ENCODE measurements at places on chromosomes 7 and 10.

DNA sequence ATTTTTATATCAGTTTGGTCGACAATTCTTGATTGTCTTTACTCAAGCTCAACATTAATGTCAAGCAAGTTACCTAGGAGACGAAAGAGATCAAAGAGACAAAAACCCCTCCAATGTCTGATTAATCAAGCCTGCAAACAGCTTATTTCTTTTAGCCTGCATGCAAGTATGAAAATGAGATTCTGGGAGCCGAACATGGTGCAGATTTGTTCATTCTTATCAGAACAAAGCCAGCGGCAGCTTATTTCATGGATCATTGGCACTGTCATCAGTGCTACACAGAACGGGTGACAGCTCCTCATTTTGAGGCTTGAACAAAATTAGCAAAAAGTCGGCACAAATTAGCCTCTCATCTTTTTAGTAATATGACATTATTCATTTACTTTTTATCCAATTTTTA, 26.5 kb downstream of the FAM204A start:
- DNase-seq: no peak

GRCh38 chr10:89304446-89304845, 2.6 kb downstream of the IFIT2 start:
- DNase-seq: no peak

DNA sequence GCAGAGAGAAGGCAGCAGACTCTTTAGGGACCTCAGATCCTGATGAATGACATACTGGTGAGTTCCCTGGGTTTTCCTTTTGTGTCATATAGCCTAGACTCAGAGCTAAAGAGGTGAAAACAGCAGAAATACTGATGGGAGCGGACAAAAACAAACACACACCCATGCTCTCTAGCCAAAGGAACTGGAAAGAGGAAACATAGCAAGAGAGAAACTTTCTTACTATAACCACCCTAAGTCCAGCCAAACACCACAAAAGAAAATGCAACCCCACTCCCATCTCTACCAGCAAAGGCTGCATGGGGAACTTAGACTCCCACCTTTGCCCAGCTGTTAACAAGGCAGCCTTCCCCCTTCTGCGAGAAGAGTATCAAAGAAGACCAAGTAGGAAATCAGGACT, 16.3 kb downstream of the GSAP start:
- no peak for DNase-seq

- DNase-seq: no peak
Measured at GRCh38 chr7:10474048-10474447, 499.6 kb upstream of the PHF14 start.

- DNase-seq: no peak
Measured at GRCh38 chr10:51530541-51530940, 168.9 kb downstream of the CSTF2T start.

DNA sequence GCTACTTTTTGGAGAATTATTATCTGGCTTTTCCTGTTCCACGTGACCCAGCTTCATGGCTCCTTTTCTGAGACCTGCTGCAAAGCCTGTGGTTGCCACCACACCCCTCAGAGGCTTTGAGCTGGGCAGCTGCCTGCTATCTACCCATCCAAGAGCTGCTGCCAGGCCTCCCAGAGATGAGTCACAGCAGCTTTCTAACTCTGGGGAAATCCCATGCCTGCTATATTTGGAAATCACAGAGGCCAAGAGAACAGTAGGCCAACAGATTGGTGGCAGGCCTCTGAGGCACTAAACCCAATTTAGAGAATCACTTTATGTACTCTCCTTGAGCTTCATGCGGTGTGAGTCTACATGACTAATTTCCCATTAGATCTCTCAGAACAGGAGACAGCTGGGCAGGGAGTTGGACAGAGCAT, 35.2 kb downstream of the SGCE start:
- DNase-seq: no peak

- no peak for DNase-seq
Measured at GRCh38 chr7:127997226-127997922, 33.9 kb downstream of the LRRC4 start.

- DNase-seq: no peak
Measured at GRCh38 chr10:69734416-69734796, 67.3 kb upstream of the COL13A1 start.

GRCh38 chr10:109831846-109832245, 91.5 kb downstream of the XPNPEP1 start:
- DNase-seq: no peak

DNA sequence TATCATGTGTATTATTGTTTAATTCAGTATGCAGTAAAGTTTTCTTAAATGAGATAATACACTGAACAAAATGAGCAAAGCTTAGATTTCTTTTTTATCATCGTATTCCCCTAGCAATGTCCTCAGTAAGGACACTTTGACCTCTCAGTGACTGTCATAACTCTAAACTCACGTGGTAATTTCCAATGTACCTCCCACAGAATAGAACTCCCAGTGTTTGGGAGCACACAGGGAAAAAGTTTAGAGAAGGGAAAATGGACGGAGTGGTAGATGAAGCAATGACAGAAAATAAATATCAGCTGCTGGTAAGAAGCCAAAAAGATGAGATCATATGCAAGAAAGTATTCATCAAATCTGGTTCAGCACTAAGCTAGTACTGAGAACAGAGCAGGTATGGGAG, 758.6 kb upstream of the KCND2 start:
- no peak for DNase-seq

DNA sequence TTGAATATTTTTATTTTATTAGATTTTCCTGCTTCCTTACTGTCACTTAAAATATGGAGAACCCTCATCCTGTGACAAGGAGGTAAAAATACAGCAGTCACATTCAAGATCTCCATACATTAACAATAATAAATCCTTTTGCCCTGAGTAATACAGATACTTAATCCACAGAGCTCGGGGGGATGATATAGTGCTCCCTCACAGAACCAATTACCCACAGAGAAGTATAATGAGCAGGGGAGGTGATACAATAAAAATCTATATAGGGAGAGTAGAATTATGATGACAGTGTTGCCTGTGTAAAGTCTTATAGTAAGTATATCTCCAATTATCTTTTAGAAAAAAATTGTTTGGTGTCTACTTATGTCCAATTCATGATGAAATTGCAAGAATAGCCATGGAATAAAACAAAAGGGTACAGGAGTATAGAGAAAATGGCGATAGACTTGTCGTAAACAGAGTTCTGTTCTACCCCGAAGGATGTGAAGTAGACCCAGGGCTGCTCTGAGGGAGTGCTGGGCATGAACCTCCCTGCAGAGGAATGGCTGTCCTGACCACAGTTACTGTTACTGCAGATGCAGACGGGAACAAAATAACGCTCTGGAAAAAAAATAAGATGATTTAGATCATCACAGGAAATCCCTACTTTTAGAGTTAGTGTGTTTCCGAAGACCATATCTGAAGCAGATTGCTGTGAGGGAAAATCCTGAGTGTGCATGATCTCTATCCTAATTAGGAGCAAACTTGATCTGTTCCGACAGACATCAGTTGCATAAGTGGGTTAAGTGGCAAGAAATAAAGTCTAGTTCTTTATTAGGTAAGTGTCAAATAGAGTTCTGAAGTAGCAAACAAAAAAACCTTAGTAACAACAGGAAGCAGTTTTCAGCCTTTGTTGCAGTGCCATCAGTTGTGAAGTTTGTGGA, 123.7 kb downstream of the KAT6B start:
- no peak for DNase-seq

DNA sequence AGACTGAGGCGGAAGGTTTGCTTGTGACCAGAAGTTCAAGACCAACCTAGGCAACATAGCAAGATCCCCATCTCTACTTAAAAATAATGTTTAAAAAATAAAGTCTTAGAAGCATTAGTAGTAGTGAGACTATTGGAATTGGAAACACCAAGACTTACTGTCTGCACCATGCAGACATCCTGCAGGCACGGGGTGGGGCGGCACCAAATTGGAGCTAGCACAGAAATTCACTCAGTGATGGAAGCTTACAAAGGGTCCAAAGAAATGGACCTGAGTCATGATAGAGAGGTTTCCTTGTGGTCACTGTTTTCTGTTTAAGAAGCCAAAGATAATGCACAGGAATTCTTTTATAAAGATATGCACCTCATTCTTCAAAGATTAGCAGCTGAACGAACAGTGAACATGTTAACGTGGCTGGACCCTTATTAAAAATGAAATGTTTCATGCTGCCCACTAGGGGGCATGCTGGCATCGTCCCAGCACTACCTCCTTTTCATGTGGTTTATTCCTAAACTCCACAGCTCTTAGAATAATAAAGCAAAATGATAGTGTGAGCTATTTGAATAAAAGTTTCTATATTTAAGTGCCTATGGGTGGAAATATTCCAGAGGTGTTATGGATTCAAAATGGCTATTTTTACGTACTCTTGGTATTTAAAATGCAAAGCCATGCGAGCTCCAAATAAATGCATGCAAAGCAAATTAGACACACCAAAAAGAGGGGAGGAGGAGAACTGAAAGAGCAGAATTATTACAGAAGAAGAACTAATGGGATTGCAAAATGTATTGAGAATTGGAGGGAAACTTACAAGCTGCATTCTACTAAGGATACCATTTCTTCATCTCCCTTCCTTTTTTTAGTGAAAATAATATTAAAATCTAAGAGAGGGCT, 28.6 kb downstream of the PDSS1 start:
- DNase-seq: no peak

DNA sequence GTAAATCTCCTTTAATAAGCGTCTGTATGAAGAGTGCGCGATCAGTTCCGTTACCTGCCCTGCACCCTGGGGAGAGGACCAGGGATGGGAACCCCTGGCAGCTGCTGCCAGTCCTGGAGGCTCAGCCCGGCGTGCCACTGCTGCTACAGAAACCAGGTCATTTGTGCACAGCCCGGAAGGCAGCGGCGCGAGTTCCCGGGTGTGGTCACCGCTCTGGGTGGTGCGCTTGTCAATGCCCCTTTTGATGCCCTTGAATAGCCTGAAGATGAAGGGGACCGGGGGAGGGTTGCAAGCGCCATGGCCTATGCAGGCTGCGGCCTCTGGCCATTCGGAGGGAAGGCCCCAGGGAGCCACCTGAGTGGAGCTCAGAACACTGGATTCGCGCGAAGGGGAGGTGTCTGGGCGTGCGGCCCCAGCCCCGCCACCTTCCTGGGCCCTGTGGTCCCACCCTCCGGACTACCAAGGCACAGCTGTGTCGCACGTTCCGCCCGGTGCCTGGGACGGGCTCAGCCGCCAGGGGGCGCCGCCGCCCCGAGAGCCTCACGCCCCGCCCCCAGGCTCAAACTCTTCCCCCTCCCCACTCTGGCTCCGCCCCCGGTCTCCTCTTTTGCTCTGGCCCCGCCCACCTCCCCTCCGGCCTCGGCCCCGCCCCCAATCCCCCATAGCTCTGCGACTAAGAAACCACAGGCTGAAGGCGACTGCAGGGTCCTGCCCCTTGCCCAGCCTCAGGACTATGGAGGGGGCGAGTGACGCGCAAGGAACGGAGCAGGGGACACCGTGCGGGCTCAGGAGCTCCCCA, 16.5 kb downstream of the AP5Z1 start:
- peak; percentile 83 for DNase-seq

GRCh38 chr10:48215486-48216203, 58.9 kb downstream of the FRMPD2 start:
- peak; percentile 34 for DNase-seq

GRCh38 chr7:148699024-148699781, 500 bp downstream of the CUL1 start:
- no peak for DNase-seq

GRCh38 chr10:84605802-84606201, 277.4 kb downstream of the CCSER2 start:
- DNase-seq: no peak

DNA sequence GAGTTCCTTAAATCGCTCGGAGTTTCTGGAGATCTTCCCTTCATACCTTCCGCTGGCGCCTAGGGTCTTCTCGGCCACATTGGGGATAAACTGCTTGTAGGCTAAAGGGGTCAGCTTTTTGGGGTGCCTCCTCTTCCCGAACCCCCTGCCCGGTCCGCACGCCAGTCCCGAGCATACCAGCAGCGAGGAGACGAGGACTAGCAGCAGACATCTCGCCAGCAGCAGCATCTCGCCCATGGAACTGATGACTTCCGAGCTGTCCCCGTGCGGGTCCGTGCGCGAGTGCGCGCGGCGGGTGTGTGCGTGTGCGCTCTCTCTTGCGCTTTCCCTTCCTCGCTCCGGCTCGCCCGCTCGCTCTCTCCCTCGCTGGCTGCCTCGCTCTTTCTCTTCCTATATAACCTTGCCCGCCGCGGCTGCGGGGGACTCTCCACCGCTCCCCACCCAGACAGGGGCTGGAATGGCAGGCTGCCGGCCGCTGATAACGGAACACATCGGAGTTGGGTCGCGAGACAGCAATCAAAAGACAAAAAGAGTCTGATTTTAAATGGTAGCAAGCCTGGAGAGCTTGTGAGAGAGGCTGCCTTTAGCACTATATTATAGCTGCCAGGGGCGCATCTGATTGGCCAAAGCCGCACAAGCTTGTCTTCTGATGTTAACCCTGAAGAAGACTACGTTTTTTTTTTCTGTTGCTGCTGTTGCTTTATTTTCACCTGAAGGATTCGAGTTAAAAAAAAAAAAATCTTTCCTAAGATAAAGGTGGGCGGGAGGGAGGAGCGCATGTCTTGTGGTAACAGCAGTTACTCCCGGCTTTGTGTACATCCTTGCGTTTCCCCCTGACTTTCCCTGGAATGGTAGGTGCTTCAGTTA, at the start of gene SHH:
Gene SHH (minus strand): TSS at position 569 of the 867 bp plus-strand sequence. CDS start 341 bp downstream, at position 228.
- DNase-seq: no peak

GRCh38 chr10:121232494-121232893, 365.8 kb downstream of the FGFR2 start:
- no peak for DNase-seq

GRCh38 chr7:30963842-30964241, at the start of gene GHRHR:
GHRHR (plus strand) TSS chr7:30963953; CDS start chr7:30964069, 116 bp downstream.
- DNase-seq: no peak

GRCh38 chr7:158362001-158362400, 225.6 kb downstream of the PTPRN2 start:
- DNase-seq: peak; percentile 28

DNA sequence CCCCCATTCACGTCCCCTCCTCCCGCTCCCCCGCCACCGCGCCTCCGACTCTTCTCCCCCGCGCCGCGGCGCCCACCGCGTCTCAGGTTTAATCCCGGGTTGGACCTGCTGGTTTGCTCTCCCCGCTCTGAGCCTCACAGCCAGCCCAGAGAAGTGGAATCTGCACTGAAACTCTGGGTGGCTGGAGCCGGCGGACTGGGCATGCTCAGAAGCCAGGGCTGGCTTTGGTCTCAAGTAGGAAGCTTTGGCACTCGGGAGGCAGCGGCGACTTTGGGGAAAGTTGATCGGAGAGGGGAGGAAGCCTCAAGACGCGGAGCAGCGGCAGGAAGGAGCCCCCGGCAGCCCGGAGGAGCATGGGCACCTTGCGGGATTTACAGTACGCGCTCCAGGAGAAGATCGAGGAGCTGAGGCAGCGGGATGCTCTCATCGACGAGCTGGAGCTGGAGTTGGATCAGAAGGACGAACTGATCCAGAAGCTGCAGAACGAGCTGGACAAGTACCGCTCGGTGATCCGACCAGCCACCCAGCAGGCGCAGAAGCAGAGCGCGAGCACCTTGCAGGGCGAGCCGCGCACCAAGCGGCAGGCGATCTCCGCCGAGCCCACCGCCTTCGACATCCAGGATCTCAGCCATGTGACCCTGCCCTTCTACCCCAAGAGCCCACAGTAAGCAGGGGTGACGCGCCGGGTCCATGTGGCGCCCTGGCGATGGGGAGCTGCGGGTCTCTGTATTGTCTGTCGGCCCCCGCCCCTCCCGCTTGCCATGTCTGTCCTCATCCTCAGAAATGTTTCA, at the start of gene PRKG1:
Gene PRKG1 (plus strand): TSS at position 250 of the 791 bp plus-strand sequence.
- no peak for DNase-seq
